Right lobe of liver (tissue), 6 donors: ENCODE measurements at places on chromosomes 16 and 17.
A peak's percentile ranks its signal among the peaks of the same experiment; 100 is the strongest.

- DNase-seq: no peak
Observed at GRCh38 chr16:3495176-3495575, at the start of gene C16orf90. TSS of gene C16orf90 (minus strand) at chr16:3495489. CDS start at chr16:3495421, 68 bp downstream.

DNA sequence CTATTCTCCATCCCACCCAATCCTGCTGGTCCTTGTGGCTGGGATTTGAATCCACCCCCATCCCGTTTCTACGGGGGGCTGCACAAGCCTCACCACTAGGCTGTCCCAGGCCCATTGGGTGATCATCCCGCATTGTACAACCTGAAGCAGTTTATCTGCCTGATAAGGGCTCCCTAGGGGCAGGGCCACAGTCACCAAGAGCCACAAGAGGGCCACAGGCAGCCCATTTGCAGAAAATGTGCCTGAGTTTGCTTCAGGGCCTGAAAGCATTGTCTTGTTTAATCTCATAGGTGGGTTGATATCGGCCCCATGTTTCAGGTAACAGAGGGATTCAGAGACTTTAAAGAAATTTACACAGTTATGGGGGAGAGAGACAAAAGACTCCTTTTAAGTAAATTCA lies 245.0 kb downstream of the CPPED1 start:
- no peak for DNase-seq

- DNase-seq: peak; percentile 89
Observed at GRCh38 chr16:30947859-30948666, 805 bp upstream of the ORAI3 start.

GRCh38 chr16:72715267-72715666 lies 332.7 kb downstream of the ZFHX3 start:
- no peak for DNase-seq

GRCh38 chr17:66841328-66841727 lies 6.4 kb downstream of the CACNG5 start:
- no peak for DNase-seq
